ENCODE measurements at places on chromosomes 12 and 14. TPM values are rescaled to one million over a fixed set of nuclear protein-coding genes. Genes with fewer than 3 reads are reported as not detected.

GRCh38 chr12:4717806-4718205, 2.4 kb upstream of the GALNT8 start:
- H3K36me3 ChIP-seq: no peaks in the 10 kb centered on the region
- DNase-seq: peak; percentile 40
- no peak overlapping the region for H3K27ac ChIP-seq
- no peak overlapping the region for H3K4me3 ChIP-seq

DNA sequence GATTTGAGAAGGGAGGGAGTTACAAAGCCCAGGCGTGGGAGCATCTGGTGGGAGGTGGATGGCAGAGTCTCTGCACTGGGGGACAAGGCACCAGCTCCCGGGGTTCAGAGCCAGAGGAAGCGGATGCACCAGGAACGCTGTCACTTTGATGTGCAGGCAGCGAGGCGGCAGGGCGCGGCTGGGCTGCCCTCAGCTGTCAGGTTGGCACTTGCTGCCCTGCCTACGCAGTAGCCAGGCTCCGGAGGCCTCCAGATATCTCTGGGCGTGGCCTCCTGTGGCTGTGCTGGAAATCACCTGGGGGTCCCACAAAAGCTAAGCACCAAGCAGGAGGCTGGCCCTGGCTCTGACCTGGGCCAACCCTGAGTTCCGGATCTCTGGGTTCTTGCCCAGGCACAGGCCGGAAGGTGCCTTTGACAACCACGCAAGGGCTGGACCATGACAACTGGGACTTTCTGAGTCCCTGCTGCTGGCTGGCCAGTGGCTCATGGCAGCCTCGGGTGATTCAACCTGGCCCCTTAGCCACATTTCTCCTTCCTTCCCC, 62.1 kb upstream of the MAP1LC3B2 start:
- H3K4me1 ChIP-seq: no peaks in the 10 kb centered on the region
- H3K27ac ChIP-seq: no peak overlapping the region
- DNase-seq: no peak
- H3K4me3 ChIP-seq: no peak overlapping the region
- no peaks in the 10 kb centered on the region for H3K27me3 ChIP-seq
- no peaks in the 10 kb centered on the region for H3K36me3 ChIP-seq

GRCh38 chr12:2287151-2287550, 234.4 kb downstream of the CACNA1C start:
- H3K36me3 ChIP-seq: no peaks in the 10 kb centered on the region
- no peak overlapping the region for H3K4me3 ChIP-seq
- DNase-seq: no peak
- H3K4me1 ChIP-seq: peaks cover 16% of the 10 kb centered on the region
- no peak overlapping the region for H3K27ac ChIP-seq
- H3K27me3 ChIP-seq: no peaks in the 10 kb centered on the region

GRCh38 chr12:116427200-116427930, 131.8 kb upstream of the MAP1LC3B2 start:
- peak overlapping the region; percentile 32 for H3K4me3 ChIP-seq
- peaks cover 18% of the 10 kb centered on the region for H3K4me1 ChIP-seq
- no peaks in the 10 kb centered on the region for H3K27me3 ChIP-seq

DNA sequence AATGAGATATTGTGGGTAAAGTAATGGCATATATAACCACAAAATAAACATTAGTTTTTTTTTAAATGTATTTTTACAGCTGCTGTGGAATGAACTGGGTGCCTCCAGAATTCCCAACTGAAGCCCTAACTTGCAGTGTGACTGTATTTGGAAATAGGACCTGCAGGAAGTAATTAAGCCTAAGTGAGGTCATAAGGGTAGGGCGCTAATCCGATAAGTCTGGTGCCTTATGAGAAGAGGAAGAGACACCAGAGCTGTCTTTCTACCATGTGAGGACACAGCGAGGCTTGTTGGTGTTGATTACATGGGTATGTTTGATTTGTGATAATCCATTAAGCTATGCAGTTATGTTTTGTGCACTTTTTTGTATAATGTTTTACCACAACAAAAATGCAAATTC, 136.8 kb downstream of the TPH2 start:
- H3K4me3 ChIP-seq: no peak overlapping the region
- H3K27me3 ChIP-seq: no peaks in the 10 kb centered on the region
- DNase-seq: no peak
- no peaks in the 10 kb centered on the region for H3K4me1 ChIP-seq
- H3K36me3 ChIP-seq: no peaks in the 10 kb centered on the region
- no peak overlapping the region for H3K27ac ChIP-seq

DNA sequence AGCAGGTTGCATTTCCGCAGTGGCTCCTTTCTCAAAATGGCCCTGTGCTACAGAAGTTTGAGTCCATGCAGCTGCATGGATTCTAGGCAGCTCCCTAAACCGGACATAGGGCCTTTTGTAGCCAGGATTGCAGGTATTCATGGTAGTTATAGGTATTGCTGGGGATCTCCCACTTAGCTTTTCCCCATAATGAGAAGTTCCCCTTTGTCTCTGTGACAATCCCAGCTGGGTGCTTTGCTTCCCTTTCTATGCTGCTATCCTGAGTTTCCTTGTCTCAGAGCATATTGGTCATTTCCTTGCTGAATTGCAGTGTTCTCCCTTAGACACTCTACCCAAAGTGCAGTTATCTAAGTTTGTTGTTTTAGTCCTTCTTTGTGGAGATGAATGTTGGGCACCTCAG, 120.9 kb upstream of the MIS18BP1 start:
- peak; percentile 11 for DNase-seq
- H3K27me3 ChIP-seq: no peaks in the 10 kb centered on the region
- no peaks in the 10 kb centered on the region for H3K36me3 ChIP-seq
- H3K4me1 ChIP-seq: peaks cover 16% of the 10 kb centered on the region

DNA sequence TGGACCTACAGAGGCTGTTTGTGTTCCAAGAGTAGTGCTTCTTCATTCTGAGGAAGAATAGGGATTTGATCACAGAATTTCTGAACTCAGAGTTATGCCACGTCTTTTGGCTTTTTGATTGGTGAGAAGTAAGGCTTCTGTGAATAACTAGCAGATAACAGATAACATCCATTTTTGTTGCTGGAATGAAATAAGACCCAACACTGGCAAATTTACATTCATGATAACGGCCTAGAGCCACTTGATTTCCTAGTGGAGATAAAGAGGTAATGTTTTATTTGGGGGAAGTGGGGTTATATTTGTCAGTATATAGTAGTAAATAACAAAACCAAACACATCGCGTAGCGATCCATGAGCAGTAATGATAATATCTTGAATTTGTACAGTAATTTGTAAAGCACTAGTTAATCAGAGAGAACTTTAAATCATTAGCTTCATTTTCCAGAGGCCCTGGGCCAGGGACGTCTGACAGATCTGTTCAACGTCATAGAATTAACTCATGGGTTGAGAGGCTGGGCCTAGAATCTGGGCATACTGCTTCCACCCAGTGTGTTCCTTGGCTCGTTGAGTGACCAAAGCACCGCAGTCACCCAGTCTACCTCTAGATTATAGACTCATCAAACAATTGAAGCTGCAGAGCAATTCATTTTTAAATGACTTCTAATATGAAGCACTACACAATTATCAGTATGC, 79.6 kb downstream of the HMGA2 start:
- no peaks in the 10 kb centered on the region for H3K36me3 ChIP-seq
- no peaks in the 10 kb centered on the region for H3K27me3 ChIP-seq
- H3K4me1 ChIP-seq: peaks cover 35% of the 10 kb centered on the region
- no peak overlapping the region for H3K27ac ChIP-seq
- DNase-seq: no peak

DNA sequence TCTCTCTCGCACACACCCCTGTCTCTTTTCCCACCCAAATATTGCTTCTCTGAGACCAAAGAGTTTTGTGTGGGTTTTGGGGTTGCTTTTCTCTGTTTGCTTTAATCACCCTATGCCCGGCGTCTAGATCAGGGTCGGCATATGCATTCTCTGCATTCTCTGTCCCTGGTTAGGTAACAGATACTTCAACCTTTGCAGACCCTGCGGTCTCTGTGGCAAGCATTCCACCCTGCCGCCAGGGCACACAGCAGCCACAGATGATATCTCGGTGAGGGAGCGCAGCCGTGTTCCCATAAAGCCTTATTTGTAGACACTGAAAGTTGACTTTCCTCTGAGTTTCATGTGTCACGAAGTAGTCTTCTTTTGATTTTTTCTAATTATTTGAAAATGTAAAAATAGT, 110.4 kb upstream of the FZD10 start:
- no peaks in the 10 kb centered on the region for H3K36me3 ChIP-seq
- H3K27ac ChIP-seq: no peak overlapping the region
- DNase-seq: no peak
- H3K27me3 ChIP-seq: peaks cover 5% of the 10 kb centered on the region
- H3K4me1 ChIP-seq: no peaks in the 10 kb centered on the region

GRCh38 chr12:116080415-116080814, 197.1 kb downstream of the MED13L start:
- DNase-seq: no peak
- H3K27me3 ChIP-seq: no peaks in the 10 kb centered on the region
- no peak overlapping the region for H3K4me3 ChIP-seq
- H3K36me3 ChIP-seq: no peaks in the 10 kb centered on the region

DNA sequence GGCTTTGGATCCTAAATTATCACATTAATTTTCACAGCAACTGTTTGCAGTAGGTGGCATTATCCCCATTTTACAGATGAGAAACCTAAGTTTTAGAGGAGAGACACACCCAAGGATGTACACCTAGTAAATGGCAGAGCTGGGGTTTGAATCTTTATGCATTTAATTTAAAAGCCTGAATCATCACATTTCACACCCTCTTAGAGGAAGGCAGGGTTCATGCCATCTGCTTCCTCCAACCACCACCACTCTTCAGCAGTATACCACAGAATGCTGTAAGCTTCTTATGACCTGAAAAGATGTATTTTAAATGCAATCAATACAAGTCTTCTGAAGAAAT, 90.3 kb downstream of the CRADD start:
- DNase-seq: no peak
- H3K36me3 ChIP-seq: no peaks in the 10 kb centered on the region
- H3K27ac ChIP-seq: no peak overlapping the region
- no peaks in the 10 kb centered on the region for H3K27me3 ChIP-seq
- H3K4me1 ChIP-seq: no peaks in the 10 kb centered on the region
- H3K4me3 ChIP-seq: no peak overlapping the region

- peaks cover 6% of the 10 kb centered on the region for H3K4me1 ChIP-seq
- no peaks in the 10 kb centered on the region for H3K27me3 ChIP-seq
- no peak overlapping the region for H3K4me3 ChIP-seq
Measured at GRCh38 chr12:50021031-50021430, 4.3 kb downstream of the RACGAP1 start.

DNA sequence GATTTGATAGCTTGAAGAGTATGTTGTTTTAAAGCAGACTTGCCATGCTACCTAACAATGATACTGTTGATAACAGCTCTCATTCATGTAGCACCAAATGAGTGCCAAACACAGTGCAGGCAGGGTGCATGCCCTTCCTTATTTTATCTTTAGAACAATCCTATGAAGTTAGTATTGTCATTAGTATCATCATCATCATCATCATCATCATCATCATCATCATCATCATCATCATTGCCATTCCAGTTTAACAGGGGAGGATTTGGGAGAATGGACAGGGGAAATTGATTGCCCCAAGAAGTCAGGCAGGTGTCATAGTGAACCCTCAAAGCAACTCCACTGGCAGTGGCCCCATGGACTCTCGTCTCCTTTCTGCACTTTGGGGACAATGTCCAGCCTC, 734.9 kb downstream of the VRK1 start:
- H3K4me1 ChIP-seq: no peaks in the 10 kb centered on the region
- H3K4me3 ChIP-seq: no peak overlapping the region
- no peak for DNase-seq
- H3K36me3 ChIP-seq: no peaks in the 10 kb centered on the region
- no peak overlapping the region for H3K27ac ChIP-seq

DNA sequence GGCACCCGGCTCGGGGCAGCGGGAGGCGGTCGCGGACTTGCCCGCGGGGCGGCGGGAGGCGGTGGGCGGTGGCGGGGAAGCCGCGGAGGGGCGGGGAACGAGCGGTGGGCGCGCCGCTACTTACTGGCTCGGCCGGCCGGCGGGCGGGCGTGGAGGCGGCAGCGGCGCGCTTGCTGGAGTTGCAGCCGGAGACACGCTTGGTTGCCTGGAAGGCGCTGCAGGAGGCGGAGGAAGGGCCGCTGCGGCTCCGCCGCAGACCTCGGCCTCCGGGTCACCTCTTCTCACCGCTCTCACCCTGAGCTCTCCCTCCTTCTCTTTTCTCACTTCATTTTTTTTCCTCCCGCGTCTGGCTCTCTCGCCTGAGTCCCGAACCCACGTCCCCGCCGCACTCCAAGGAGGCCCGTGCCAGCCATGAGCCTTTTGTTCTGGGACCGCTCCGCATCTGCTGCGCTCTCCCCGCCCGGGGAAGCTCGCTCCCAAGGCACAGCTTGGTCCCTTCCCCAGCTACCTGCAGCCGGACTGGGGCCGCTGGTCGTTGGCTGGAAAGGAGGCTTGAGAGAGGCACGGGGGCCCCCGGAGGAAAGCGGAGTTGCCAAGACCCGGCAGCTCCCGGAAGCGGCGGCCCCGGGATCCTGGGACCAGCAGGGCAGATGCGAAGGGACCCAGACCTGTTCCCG, 592 bp upstream of the KCNK10 start:
- H3K4me1 ChIP-seq: peaks cover 16% of the 10 kb centered on the region
- DNase-seq: peak; percentile 69
- H3K36me3 ChIP-seq: no peaks in the 10 kb centered on the region
- H3K4me3 ChIP-seq: peak overlapping the region; percentile 85
- no peak overlapping the region for H3K27ac ChIP-seq

GRCh38 chr14:70808416-70809224, 693 bp downstream of the MAP3K9 start:
- peak; percentile 71 for DNase-seq
- H3K27ac ChIP-seq: no peak overlapping the region
- H3K27me3 ChIP-seq: no peaks in the 10 kb centered on the region
- peak overlapping the region; percentile 81 for H3K4me3 ChIP-seq

GRCh38 chr14:68935761-68936214, 43.3 kb downstream of the ACTN1 start:
- peak overlapping the region; percentile 26 for H3K27ac ChIP-seq
- no peaks in the 10 kb centered on the region for H3K36me3 ChIP-seq
- H3K4me1 ChIP-seq: peaks cover 49% of the 10 kb centered on the region
- DNase-seq: no peak

DNA sequence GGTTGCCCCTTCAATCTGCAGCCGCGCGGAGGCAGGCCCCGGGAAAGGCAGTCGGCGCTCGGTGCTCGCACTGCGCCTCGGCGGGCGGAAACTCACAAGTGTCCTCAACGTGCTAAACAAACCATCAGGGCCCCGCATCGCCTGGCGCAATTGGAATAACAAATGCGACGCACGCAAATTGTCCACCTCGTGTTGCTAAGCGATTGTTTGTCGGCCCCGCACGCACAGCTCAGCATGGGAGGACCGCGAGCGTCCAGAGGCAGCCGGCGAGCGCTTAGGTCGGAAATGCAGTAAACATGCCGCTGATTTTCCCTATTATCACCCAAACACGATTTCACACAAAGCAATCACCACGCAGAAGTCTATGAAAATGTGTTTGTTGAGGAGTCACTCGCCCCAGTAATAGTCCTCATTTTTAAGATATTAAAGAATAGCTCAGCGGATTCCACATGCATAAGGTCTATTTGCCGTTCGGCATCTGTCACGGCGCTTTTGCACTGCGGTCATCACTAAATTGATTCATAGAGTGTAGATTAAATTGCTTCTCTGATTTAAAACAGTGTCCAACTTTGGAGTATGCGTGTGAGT, 3.2 kb upstream of the GSC start:
- H3K27ac ChIP-seq: no peak overlapping the region
- DNase-seq: peak; percentile 88
- no peaks in the 10 kb centered on the region for H3K36me3 ChIP-seq
- H3K27me3 ChIP-seq: peaks cover 100% of the 10 kb centered on the region
- peaks cover 67% of the 10 kb centered on the region for H3K4me1 ChIP-seq
- H3K4me3 ChIP-seq: peak overlapping the region; percentile 64

The FAM90A1 gene
- not detected for total RNA-seq

The CCDC184 gene
- total RNA-seq: 3.7 TPM

The TDRD9 gene
- not detected for total RNA-seq

The SLCO1A2 gene
- total RNA-seq: 25.2 TPM

The AMDHD1 gene
- total RNA-seq: 0.21 TPM

The ALKBH2 gene
- 16.4 TPM for total RNA-seq

The MORN3 gene
- total RNA-seq: 0.47 TPM

The TAS2R13 gene
- total RNA-seq: 6.1 TPM

Measured in GM23338 (cell line).